Stimulated activated CD4-positive, alpha-beta T cell treated with anti-CD3 and anti-CD28 coated beads, Interleukin-2, amount 100 ng/mL, for 48 hours (primary cell): ENCODE measurements at places on chromosomes 7 and 10.

DNA sequence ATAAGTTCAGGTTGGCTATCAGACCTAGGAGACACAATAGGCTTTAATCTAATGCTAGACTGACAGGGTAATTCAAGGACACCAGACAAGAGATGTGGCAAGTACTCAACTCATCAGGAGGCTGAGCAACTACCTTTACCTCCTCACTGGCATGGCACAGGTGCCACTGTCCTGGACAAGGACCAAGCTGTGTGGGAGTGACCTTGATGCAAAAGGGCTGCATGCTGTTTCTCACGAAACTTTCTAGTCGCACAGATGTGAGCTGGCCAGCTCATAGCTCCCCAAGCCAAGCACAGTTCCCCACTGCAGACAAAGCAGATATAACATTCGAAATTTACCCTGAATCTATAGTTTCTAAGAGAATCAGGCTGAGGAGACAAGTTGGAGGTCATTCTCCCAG lies 207.6 kb upstream of the GHITM start:
- no peak for DNase-seq

GRCh38 chr7:82605247-82605864 lies 161.8 kb upstream of the CACNA2D1 start:
- peak; percentile 2 for DNase-seq

DNA sequence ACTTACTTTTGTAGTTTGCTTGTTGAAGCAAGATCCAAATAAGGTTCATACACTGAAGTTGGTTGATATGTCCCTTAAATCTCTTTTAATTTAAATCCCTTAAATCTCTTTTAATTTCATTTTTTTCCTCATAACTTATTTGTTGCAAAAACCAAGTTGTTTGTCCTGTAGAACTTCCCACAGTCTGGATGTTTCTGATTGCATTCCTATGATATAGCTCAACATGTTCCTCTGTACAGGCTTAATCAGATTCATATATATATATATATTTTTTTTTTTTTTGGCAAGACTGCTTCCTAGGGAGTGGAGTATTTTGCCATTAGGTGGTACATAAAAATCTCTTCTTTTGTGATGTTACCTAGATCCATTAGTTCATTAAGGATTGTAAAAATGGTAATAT lies 174.9 kb upstream of the MKLN1 start:
- no peak for DNase-seq

DNA sequence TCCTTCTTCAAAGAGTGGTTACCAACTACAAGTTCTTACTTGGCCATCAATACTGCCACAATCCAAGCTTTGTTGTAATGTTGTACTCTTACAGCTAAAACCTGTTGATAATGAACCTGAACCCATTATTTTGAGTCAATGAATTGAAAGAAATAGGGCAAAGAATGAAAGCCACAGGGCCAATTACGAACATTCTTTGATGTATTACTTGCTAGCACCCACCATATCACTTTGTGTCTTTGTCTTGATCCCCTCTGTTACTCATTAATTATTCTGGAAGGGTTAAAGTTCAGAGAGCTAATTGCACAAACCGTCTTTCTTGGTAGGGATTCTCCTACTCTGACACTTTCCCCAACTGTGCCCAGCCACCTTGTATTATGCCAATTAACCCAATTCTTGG lies 53.2 kb upstream of the TFEC start:
- no peak for DNase-seq

DNA sequence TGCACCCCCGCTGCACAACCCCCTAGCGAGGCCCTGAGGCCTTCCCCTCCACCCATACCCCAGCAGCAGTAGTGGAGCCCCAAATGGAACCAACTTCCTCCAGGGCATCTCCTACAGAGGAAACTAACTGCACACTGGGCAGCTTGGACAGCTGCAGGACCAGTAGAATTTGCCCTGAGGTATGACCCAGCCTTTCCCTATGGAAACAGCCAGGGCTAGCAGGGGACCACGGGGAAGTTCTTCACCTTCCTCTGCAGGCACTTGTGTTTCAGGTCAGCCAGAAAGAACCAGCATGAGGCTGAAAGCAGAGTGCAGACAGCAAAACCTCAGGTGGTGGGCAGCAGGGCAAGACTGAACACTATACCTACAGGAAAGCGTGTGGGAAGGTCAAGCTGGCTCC lies 5.7 kb upstream of the EEPD1 start:
- DNase-seq: no peak

- no peak for DNase-seq
These were observed 340.6 kb downstream of the TFEC start for GRCh38 chr7:115689941-115690340.

DNA sequence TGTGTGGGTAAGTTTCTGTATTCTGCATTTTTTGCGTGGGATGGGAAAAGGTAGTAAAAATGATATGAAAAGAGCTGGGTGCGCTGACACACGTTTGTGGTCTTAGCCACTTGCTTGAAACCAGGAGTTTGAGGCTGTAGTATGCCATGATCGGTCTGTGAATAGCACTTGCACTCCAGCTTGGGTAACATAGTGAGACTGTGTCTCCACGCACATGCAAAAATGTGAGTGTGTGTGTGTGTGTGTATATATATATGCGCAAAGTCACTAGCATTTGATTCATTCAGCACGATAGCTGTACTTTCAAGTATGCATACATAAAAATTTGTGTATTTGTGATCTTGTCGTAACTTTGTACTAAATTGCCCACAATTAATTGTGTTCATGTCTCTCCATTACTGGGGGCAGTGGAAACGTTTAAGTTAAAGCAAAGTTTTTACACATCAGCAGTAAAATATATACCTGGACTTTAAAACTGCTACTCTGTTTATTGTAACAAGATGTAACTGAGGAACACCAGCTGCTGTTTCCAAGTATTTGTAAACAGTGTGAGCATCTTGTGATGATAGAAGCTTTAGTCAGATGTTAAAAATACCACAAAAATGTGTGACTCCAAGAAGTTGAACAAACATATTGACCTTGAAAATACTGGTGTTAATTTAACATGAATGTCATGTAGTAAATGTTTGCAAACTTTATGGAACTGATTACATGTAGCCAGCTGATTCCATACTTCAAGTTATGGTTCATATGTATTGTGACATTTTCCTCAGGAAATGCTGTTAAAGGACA lies 1.6 kb downstream of the ZRANB1 start:
- DNase-seq: no peak

DNA sequence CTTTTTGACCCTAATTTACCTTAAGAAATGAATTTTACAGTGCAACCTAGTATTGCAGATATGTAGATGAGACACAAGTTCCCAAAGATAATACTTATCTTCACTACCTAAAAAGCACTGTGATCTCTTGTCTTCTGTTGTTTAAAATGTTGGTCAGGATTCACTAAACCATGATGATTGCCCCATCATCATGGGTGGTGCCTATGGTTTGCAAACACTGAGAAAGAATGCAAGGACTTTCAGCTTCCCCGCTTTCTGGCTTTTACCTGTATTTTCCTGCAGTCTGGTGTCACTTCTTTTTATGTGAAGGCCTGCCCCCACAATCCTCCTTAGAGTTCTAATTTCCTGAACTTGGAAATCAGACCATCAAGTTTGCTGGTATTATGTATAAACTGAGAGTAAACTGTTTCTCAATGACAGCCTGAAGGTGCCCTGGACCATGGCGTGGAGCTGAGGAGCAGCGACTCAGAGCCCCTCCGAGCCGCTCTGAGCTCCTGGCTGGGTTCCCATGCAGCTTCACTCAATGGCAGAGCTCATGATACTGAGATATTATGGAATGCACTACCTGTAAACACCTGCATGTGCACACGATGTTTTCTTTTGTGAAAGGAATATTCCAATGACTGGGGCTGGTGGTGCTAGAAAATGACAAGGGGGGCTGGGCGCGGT lies 118.4 kb upstream of the EFCAB10 start:
- DNase-seq: no peak

DNA sequence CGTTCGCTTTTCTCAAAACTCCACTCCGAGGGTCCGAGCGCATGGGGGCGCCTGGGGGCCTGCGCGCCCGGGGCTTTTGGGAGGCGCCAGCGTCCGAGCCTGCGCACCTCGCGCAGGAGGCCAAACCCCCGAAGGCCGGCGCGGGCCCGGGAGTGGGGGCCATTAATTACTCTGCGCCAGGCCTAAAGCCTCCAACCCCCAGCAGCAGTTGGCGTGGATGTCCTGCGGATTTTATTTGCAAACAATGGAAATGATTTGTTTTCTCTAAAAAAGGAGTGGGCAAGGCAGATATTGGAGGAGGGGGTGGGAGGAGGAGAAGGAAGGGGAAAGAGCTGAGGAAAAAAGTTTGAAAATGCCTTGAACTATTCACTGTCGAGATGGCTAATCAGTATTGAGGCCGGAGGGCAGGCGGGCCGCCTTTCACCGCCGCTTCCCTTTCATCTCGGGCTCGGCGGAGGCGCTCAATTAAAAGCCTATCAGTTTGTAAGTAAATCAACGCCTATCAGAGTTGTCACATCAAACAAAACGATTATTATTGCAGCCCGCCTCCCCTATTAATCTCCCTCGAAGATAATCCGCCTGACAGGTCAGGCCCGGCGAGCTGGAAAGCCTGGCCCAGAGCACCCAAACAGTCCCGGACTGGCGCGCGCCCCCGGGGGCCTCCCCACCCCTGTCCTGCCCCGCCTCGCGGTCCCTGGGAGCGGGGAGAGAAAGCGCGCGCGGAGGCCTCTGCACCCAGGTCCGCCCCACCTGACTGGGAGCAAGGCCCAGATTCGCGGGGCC lies 3.4 kb upstream of the ZNF503 start:
- DNase-seq: no peak

DNA sequence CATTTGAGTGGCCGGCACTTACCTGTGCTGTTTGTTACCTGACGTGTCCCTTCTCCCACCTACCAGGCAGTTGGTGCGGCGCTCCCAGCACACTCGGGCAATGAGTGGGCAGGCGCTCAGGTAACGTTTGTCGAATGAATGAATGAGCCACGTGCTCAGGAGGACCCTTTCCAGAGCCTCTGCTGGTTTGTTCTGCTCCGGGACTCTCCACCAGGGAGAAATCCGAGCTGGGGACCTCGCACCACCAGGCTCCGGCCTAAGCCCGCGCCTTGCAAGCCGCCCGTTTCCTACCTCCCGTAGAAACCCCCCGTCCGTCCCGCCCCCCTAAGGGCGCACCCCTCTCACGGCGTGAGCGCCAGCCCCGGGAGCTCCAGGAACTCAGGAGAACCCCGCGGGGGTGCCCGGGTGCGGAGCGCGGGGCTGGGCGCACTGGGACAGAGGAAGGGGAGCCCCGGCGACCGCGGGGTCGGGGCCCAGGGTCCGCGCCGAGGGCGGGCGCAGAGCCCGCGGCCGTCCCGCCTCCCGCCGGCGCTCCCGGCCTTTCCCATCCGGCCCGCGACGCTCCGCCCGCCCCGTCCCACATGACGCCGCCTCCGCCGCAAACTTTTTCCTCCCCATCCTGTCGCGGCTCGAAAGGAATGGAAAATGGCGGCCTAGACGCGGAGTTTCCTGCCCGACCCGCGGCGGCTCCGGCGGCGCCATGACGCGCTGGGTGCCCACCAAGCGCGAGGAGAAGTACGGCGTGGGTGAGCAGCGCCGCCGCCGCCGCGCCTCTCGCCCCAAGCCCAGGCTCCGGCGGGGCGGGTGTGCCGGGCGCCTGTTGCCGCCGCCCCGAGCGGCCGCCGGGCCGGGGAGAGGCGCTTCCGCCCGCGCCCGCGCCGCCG lies at the start of gene DOCK1:
Gene DOCK1 (plus strand): TSS at position 611 of the 884 bp plus-strand sequence. CDS start 90 bp downstream, at position 701.
- DNase-seq: no peak

GRCh38 chr10:7610651-7611389 lies 55.9 kb downstream of the ITIH5 start:
- DNase-seq: no peak

DNA sequence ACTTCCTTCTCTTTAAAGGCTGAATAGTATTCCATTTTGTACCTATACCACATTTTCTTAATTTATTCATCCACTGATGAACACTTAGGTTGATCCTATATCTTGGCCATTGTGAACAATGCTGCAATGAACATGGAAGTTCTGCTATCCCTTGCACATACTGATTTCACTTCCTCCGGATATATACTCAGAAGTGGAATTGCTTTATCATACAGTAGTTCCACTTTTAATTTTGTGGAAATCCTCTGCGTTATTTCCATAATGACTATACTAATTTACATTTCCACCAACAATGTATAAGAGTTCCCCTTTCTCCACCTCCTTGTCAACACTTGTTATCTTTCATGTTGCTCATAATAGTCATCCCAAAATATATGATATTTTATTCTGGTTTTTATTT lies 312.6 kb downstream of the PLXDC2 start:
- no peak for DNase-seq
